ENCODE measurements at places on chromosomes 12 and 14.

GRCh38 chr12:23424685-23425084, 524.8 kb downstream of the SOX5 start:
- DNase-seq: no peak

DNA sequence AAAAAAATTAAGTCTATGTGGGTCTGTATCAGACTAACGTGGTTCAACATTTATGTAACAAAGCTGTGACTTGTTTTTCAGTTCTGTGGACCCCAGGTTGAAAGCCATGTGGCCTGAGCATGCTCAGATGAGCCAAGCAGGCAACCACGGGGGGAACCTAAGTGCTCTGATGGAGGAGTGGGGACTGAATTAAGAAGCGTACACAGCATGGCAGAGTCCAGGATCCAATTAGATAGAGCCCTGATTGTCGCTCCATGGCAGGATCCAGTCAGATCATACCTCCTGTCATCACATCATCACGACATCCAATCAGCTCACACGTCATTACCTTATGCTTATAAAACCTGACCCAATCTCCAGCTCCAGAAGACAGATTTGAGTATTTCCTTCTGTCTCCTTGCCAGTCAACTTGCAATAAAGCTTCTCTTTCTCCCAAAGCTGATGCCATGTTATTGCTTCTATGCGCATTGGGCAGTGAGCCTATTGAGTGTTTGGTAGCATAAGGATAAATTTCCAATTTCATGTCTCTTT, 1013.1 kb upstream of the TMEM132C start:
- DNase-seq: no peak

- no peak for DNase-seq
Measured at GRCh38 chr14:100363053-100363452, 39.9 kb downstream of the SLC25A47 start.

DNA sequence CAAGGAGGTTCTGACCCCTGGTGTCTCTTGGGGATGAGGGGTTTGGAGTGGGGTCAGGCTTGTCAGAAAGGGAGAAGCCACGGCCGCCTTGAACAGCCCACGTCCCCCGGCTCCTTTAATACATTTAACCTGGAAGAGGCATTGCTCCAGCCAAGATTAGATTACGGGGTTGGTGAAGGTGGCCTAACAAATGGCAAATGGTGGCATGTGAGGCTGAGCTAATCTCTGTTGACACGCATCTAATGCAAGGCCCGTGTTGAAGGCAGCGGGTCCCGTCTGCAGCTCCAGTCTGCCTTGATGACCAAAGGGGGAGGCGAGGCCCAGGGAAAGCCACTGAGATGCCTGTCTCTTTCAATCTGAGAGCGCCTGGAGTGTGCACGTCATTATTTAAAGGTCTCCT, 673.7 kb upstream of the TBX3 start:
- no peak for DNase-seq

DNA sequence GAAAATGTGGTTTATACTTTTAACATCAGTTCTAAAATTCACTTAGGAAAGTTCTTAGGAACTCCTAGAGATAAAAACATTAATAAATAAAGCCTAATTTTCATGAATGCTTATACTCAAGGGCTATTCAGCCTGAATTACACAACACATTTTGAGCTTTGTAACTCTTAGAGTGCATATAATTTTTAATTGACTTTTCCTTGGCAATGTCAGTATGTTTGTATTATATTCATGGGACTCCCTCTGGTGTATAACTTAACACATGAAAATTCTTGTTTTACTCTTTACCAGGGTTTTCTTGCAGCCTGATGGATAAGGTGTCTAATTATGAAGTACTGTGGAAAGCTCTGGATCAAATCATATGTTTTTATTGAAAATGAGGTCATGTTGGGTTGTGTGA, 150.6 kb upstream of the HMGA2 start:
- no peak for DNase-seq
